KG1 (cell line): ENCODE measurements at places on chromosomes 5 and 9.

DNA sequence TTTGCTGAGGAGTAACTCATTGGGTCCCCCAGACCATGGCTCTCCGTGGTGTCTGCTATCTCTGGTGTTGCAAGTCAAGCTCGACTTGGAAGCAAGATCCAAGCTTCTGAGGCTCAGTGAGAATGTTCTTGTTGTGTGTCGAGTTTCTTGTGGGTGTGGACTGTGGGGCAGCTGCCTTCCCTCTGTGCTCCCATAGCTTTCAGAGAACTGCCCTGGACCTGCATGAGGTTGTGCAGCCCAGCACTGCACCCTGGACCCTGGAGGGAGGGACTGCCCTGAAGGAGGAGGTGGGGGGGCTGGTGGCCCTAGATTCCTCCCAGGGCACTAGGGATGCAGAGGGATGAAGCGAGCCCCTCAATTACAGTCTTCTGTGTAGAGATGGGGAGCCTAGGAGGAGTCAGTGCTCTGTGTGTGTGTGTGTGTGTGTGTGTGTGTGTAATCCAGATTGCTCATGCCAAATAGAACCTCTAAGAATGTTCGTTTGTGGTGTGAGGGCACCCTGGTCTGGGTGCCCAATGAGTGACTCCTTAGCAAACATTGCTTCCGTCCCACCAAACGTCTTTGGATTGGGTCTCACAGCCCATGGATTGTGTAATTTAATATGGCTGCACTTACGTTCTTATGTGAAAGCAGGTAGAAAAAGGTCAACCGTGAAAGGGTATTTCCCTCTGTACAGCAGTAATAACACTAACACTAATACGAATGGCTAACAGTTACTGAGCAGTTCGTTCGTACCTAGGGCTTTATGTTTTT is 143.3 kb upstream of the LMX1B start:
- DNase-seq: no peak

DNA sequence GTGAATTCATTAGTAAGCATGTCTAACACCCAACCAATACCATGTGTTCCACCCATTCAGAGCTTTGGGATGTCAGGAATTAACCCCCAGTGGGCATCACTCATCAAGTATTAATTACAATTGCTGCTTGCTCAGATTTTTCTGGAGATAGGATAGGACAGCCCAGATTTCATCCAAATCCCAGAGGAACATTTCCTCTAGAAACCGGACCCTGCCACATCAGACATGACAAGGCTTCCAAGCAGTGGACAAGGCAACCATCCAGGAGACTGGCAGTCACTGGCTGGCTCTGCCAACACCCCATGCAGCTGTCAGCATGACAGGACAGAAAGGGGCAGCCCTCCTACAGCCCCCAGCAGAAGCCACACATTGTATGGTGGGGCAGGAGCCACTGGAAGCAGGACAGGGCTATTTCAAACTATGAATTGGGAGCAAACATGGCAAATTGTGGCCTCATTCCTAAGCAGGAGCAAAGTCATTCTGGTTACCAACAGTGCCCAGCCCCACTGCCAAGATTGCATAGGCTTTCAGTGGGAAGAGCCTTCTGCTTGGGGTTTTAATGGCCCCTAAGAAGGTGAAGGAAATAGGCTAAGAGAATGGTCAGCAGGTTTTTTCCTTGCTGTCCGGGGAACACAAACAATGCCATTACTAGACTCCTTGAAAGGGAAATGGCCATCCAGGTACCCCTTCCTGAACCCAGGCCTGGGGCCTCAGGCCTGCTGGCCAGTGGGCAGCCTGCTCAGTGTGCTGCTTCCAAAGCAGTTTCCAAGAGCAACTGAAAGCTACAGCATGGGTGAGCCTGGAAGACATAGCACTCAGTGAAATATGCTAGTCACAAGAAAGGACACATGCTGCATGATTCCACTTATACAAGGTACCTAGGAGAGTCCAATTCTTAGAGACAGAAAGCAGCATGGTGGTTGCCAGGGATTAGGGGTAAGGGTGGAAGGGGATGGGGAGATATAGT is 294.7 kb upstream of the SLC30A5 start:
- DNase-seq: no peak

- DNase-seq: no peak
These were observed 455.9 kb downstream of the TAF11L14 start for GRCh38 chr5:18090177-18090576.

DNA sequence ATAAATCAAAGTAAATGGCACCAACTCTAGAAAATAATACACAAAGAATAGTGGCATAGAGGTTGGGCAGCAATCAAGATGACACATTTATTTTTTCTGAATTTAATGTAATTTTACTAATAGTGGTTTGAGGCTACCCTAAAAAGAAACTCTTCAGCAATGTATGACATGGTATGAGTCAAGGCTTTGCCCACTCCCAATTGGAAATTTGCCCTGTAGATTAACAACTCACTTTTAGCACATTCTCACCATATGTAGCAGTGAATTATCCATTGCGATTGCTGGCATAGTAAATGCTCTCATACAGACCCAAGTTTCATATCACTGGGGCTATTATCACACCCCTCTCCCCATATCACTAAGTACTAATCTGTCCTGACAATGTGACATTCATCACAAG is 832.1 kb upstream of the ZNF608 start:
- DNase-seq: no peak

- no peak for DNase-seq
These were observed 406.4 kb downstream of the HTR1A start for GRCh38 chr5:63555874-63556273.
